ENCODE measurements at places on chromosomes 6 and 20.

GRCh38 chr6:157649311-157650260 is 173.5 kb upstream of the SNX9 start:
- no peak for DNase-seq

DNA sequence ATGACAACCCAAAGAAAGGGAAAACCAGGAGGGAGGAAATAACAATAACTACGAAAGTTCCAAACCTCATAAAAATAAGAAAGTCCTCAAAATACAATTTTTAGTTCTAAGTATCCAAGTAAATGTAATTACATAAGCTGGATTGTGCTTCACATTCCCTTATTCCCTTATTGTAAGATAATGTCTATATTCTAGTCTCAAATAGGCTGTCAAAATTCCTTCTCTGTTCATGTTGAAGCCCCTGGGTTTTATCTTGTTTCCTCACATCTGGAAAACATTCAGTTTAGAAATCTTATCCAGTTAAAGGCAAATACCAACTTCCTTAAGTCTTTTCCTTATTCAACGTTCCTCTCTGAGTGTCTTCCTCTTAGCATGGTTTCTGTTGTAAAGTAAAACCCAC is 282.3 kb downstream of the CD109 start:
- no peak for DNase-seq

DNA sequence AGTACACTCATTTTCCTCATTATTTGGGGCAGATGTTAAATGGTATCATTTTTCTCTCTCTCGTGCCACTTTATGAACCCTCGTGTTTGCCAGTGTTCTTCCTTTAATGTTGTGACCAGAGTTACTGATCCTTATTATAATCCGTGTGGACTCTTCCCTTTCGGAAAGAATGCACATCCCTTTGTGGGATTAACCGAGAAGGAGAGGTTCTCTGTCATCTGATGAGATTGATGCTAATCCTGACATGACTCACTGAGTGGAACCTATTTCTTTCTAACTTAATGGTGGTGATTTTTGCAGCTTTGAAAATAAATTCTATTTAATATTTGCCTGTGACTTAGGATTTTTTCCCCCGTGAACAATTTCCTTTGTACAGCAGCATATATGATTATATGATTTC is 300.0 kb upstream of the MAN1A1 start:
- no peak for DNase-seq

GRCh38 chr6:88725111-88725975 is 238.1 kb downstream of the RNGTT start:
- DNase-seq = peak; percentile 76

DNA sequence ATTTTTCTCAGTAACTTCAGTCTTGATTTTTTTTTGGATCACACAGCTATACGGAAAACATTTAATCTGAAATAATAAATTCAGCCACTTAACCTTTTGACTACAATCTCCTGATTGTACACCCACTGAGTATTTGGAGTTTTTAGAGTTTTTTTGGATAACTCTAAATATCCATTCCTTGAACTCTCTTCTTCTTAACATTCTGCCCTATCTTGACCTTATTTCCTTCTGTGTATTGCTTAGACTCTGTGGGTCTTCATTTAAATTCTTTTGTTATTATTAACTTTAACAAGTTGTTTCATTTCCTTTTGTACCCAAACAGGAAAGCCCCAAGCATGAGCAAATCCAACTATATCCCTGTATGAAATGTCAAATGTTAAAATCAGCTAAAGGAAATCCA is 170.2 kb upstream of the PTCHD4 start:
- peak; percentile 4 for DNase-seq
